ENCODE measurements at places on chromosomes 12 and 14.

DNA sequence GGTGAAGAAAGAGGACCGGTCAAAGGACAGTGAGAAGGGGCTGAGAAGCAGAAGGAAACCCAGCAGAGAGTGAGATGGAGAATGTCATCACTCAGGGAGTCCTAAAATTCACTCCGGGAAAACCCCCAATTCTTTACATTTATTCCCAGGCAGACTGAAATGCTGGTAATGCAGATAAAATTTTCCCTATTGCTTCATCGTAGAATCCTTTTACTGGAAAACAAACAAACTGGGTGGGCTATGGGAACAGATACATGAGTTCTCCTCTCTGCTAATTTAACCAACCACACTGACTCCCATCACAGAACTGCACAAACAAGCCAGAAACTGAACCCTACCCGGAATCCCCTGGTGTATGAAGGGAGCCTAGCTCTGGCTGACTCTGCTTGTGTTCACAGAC lies 20.9 kb downstream of the HEBP1 start:
- no peak for DNase-seq
- H3K4me1 ChIP-seq: peaks cover 16% of the 10 kb centered on the region
- no peaks in the 10 kb centered on the region for H3K27me3 ChIP-seq
- H3K36me3 ChIP-seq: peaks cover 16% of the 10 kb centered on the region
- no peak overlapping the region for H3K27ac ChIP-seq

GRCh38 chr12:31337952-31338351 lies 12.0 kb upstream of the SINHCAF start:
- peaks cover 3% of the 10 kb centered on the region for H3K4me1 ChIP-seq
- no peak overlapping the region for H3K4me3 ChIP-seq
- H3K27ac ChIP-seq: no peak overlapping the region
- DNase-seq: no peak
- no peaks in the 10 kb centered on the region for H3K36me3 ChIP-seq
- no peaks in the 10 kb centered on the region for H3K27me3 ChIP-seq

GRCh38 chr14:99915305-99916090 lies 122.3 kb downstream of the EML1 start:
- H3K27ac ChIP-seq: no peak overlapping the region
- H3K4me3 ChIP-seq: no peak overlapping the region
- DNase-seq: no peak
- peaks cover 5% of the 10 kb centered on the region for H3K27me3 ChIP-seq
- no peaks in the 10 kb centered on the region for H3K4me1 ChIP-seq

GRCh38 chr14:24673059-24673458 lies 39.1 kb upstream of the GZMB start:
- H3K27me3 ChIP-seq: no peaks in the 10 kb centered on the region
- H3K4me3 ChIP-seq: no peak overlapping the region

GRCh38 chr12:104670439-104671408 lies 214.0 kb downstream of the CHST11 start:
- peaks cover 46% of the 10 kb centered on the region for H3K4me1 ChIP-seq
- no peaks in the 10 kb centered on the region for H3K36me3 ChIP-seq
- H3K27me3 ChIP-seq: no peaks in the 10 kb centered on the region

DNA sequence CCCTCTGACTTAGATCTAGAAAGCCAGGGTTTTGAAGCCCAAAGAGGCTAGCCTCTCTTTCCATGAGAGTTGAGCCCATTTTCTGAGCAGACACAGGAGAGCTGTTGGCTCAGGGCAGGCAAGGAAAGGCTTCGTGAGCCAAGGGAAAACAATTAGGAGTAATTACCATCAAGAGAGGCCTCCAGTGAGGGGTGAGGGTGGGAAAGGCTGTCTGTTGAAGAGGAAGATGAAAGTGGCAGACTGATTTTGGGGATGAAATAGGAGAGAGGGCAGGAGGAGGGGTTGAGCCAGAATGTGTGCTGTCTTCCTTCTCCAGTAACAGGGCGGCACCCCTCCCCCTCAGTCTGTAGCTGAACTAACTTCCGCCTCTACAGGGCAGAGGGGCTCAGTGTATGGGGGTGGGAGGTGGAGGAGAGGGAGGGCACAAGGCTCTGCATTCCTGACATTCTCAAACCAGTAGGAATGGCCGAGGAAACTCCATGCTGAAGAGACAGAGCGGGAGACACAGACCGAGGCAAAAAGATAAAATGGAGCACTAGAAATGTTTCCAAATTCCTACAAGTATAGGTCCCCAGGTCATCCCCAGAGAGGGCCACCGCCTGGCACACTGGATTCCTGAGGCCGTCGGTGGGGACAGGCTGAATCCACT lies 33.1 kb upstream of the COL2A1 start:
- DNase-seq: no peak
- H3K4me1 ChIP-seq: no peaks in the 10 kb centered on the region
- no peaks in the 10 kb centered on the region for H3K27me3 ChIP-seq
- no peaks in the 10 kb centered on the region for H3K36me3 ChIP-seq
- H3K4me3 ChIP-seq: no peak overlapping the region
- H3K27ac ChIP-seq: no peak overlapping the region
